ENCODE measurements at places on chromosomes 5 and 9. TPM values are rescaled to one million over a fixed set of nuclear protein-coding genes. Genes with fewer than 3 reads are reported as not detected.

The SCAMP1 gene
- total RNA-seq: 22.1 TPM

GRCh38 chr9:77040340-77040739 is 20.9 kb downstream of the FOXB2 start:
- no peak for DNase-seq

The WHRN gene
- total RNA-seq: 3.0 TPM

GRCh38 chr5:33049842-33050241 is 338.7 kb downstream of the NPR3 start:
- DNase-seq: no peak

- DNase-seq: no peak
Observed at GRCh38 chr9:80285326-80285725, 713.6 kb downstream of the TLE4 start.

- no peak for DNase-seq
Observed at GRCh38 chr5:54007827-54008777, 302.3 kb downstream of the ARL15 start.

The DMRT2 gene
- total RNA-seq: 1.1 TPM

DNA sequence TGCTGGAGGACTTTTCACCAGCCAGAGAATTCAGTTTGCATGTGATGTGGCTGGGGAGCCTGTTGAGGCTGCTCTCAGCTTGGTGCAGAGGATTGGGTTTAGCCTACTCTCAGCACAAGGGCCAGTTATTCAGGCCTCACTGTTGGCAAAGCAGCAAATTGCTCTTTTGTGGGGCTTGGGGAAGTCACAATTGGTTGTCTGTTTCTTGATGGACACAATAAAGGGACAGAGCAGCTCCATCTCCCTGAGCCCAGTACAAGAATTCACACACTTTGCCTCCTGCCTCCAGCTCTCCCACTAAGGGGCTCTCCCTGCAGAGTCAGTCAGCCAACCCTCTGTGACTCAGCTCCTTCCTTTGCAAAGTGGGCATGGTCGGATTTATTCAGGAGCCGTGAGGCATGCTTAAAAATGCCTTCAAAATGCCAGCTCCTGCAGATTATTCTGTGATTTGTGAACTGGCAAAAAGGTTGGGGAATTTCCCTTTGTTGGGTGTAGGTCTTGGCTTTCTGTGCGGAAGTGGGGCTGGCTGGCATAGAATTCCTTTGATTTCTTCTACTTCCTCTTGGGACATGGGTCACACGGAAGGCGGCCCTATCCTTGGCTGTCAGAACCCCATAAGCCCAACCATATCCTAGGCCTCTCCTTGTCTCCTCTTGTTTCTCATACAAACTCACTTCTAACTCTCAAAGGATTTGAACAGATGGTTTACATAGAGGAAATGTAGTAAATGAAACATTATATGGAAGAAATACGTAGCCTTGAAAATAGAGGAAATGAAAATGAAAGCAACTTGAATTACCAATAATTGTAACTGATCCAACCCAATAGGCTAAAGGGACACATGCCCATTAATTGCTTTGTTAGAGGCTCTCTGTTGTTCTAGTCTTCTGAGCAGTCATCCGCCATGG is 118.7 kb upstream of the CD180 start:
- no peak for DNase-seq

The LIFR gene
- total RNA-seq: 118 TPM

GRCh38 chr9:34197756-34198711 is 19.2 kb downstream of the UBAP1 start:
- DNase-seq: no peak

DNA sequence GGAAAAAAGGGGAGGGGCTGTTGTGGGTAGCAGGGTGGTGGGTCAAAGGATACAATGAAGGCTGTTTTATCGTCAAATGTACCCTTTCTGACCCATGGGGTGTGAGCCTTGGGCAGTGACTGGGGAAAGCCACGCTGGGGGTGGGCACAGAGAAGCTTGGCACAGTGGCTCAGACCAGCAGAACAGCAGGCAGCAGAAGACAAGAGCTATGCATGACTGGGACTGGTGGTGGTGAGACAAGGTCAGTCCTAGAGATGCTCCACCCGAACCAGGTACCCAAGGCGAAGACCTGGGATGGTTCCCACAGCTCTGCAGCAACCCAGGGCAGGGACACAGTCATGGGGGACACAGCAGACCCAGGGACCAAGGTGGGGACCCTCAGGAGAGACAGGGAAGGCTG is 38.3 kb downstream of the BICD2 start:
- DNase-seq: no peak

DNA sequence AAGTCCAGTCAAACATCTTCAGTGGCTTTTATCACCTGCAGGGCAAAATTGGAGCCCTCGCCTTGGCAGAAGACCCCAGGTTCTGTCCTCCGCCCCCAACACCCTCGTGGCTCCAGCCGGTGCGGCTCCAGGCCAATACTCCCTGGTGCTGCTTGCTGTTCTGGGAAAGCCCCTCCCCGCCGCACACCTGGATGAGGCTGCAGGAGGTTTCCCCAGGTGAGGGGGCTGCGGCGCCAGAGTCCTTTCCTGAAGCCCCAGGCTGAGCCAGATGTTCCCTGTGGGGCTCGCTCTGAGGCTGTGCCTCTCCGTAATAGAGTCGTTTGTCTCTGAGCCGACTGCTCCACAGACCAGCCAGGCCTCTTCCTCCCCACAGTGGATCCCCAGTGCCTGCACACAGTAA is 375.4 kb upstream of the IRX1 start:
- DNase-seq: no peak

The SLC6A19 gene
- not detected for total RNA-seq

DNA sequence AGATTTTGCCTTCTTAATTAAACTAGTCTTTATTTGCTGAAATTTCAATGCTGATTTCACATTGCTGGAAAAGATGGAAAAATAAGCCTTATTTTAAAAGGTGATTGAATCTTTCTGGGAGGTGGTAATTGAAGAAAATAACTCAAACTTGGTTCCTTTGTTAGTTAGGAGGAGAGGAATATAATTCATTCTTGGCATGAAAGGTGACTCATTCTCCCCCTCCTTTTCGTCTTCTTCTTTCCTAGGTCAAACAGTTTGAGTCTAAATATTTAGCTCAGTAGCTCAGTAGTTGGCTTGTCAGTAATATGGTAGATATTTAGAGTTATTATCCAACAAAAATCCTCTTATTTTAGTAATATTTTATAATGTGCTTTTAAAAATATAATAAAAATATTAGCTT is 353.9 kb upstream of the MEF2C start:
- DNase-seq: no peak

The LPAR1 gene
- total RNA-seq: 49.4 TPM

The NIPSNAP3A gene
- total RNA-seq: 35.0 TPM

DNA sequence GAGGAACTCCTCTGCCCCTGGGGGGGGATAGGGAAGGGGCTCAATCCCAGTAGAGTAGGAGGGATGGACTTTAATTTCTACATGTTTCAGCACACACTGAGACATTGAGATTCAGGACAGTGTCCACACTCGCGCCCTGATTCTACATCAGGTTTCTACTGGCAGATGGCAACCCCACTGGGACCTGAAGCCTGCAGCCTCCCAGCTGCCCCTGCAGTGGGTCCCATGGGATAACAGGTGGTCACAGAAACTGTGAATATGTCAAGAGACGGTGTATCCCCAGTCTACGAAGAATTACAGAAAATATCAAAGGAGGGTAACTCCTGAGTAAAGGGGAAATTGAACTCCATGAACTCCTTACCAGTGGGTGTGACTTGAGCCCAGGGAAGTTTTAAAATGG is 2.4 kb upstream of the TERT start:
- no peak for DNase-seq

The PCSK1 gene
- 1.7 TPM for total RNA-seq

The SETD9 gene
- 3.8 TPM for total RNA-seq
